GM12878 (cell line): ENCODE measurements at places on chromosomes 2 and 18.

GRCh38 chr2:234003972-234004617 is 46.4 kb upstream of the SPP2 start:
- DNase-seq: no peak

- DNase-seq: no peak
Measured at GRCh38 chr2:166256896-166257295, 118.8 kb downstream of the SCN9A start.

- DNase-seq: no peak
Measured at GRCh38 chr2:36677996-36678605, 18.4 kb upstream of the VIT start.

GRCh38 chr2:25270061-25270460 is 71.7 kb downstream of the DNMT3A start:
- DNase-seq: no peak

DNA sequence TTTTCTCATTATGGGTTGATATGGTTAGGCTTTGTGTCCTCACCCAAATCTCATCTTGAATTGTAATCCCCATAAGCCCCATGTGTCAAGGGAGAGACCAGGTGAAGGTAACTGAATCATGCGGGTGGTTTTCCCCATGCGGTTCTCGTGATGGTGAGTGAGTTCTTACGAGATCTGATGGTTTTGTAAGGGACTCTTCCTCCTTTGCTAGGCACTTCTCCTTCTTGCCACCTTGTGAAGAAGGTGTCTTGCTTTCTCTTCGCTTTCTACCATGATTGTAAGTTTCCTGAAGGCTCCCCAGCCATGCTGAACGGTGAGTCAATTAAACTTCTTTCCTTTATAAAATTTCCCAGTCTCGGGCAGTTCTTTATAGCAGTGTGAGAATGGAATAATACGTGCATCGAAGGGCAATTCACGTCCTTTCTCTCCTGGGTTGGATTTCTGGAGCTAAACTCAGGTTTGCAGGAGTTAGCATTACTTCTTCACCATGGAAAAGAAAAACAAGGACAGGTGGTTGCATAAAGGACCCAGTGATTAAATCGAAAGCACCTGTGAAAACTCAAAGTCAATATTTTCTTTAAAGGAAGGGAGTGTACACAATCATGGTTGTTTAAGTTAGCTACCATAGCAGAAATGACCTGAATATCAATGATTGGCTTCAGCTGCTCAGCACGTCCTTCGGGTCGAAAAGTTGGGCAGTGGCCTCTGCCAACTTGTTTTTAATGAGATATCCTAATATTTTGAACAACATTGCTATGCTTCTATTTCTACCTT is 54.1 kb downstream of the CDC42EP3 start:
- DNase-seq: no peak

DNA sequence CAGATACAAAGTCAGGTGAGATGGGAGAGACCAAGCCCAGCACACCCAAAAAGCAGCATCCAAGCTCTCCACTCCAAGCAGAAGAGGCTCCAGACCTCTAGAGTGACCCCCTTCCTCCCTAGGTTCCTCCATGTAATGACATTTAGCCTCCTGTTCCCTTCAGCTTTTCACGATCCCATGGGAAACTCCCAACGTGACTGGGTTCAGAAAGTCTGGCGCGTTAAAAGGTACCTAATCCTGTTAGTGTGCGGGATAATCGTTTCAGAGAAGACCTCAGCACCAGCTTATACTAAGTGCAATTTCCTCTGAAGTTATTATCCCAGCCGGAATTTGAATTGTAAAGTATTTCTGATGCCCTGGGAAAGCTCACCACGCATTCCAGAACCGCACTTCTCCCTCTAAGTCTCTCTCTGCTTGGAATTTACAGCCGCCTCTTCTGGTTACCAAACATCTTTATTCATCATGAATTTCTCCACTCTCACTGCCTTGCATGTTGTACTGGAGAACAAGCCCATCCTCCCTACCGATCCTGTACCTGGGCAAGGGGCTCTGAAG is 46.9 kb downstream of the CCBE1 start:
- no peak for DNase-seq

DNA sequence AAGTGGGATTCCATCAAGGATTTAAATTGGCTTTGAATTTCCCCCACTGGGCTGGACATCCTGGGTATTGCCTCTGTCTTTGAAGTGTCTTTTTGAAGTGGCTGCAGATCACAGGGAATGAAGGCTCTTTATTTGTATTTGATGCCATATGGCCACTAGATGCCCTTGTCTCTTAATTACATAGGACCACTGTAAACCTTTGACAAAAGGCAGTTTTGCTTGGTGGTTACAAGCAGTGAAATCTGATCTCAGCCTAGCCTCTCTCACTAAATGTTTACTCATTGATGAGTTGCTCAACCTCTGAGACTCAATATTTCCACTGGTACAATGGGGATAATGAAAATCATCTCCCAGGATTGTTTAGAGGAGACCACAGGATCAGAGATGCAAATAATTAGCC is 102.2 kb downstream of the INSIG2 start:
- DNase-seq: no peak

DNA sequence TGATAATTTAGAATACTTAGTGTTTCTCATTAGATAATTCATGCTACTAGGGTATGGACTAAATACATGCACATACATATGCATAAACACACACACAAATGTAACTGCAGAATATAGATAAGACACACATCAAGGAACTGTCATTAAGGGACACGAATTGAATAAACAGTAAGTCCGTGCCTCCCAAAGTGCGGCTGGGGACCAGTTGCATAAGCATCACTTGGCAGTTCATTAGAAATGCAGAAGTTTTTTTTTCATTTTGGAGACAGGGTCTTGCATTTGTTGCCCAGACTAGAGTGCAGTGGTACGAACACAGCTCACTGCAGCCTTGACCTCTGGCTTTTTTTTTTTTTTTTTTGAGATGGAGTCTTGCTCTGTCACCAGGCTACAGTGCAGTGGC is 130.0 kb upstream of the CCDC195 start:
- no peak for DNase-seq

DNA sequence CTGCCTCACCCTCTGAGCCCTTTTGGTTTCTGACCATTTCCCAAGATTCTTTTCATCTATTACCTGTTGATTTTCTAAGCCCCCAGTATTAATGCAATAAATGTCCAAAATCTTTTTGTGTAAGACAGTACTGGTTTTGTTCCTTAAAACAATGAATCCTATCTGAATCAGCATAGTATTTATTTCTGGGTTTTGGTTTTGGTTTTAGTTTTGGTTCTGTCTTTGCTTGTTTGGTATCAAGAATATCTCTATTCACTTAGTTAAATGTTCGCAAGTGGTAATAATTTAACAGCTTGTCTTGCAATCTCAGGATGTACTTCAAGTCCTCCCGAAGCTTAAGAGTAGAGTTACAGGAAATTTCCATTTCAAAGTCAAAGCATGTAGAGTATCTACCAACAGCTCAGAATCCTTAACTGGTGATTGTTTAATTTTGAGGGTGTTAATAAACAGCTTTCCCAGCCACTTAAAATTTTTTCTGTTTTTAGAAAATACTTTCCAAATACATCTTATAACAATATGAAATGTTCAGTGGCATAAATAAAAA is 67.7 kb upstream of the NEDD4L start:
- no peak for DNase-seq

GRCh38 chr2:88177556-88177955 is 7.4 kb downstream of the THNSL2 start:
- DNase-seq: no peak

GRCh38 chr2:234099266-234099665 is 48.8 kb downstream of the SPP2 start:
- no peak for DNase-seq
